A549 treated with AZD2906 at 1 μM for 4 hours (cell line): ENCODE measurements at places on chromosomes 6 and 20. TPM values are rescaled to one million over a fixed set of nuclear protein-coding genes. Genes with fewer than 3 reads are reported as not detected.

The PRL gene
- total RNA-seq: not detected in 5 replicates

The NFKBIE gene
- 5.7 to 8.2 TPM (median 7.0 TPM) in 5 replicates for total RNA-seq

The BCAS1 gene
- 0.37 to 0.66 TPM (median 0.49 TPM) in 5 replicates for total RNA-seq

The COL9A1 gene
- 0.06 TPM in 1 of 5 replicates, not detected in the others for total RNA-seq

The TAP2 gene
- total RNA-seq: 14.8 to 21.1 TPM (median 17.8 TPM) in 5 replicates

The CLDN20 gene
- not detected in 5 replicates for total RNA-seq

The NKX2-2 gene
- total RNA-seq: not detected in 5 replicates

The FAM83B gene
- 0.02 to 0.03 TPM (median 0.03 TPM) in 4 of 5 replicates, not detected in the other for total RNA-seq

The PPP1R3G gene
- 1.9 to 2.6 TPM (median 2.2 TPM) in 5 replicates for total RNA-seq

The PLA2G7 gene
- total RNA-seq: 0.03 to 0.07 TPM in 2 of 5 replicates, not detected in the others

The NDRG3 gene
- 18.4 to 21.1 TPM (median 20.2 TPM) in 5 replicates for total RNA-seq

The DPPA5 gene
- total RNA-seq: not detected in 5 replicates

The SGK2 gene
- 6.4 to 7.6 TPM (median 7.0 TPM) in 5 replicates for total RNA-seq
